ENCODE measurements at places on chromosomes 3 and 15.

DNA sequence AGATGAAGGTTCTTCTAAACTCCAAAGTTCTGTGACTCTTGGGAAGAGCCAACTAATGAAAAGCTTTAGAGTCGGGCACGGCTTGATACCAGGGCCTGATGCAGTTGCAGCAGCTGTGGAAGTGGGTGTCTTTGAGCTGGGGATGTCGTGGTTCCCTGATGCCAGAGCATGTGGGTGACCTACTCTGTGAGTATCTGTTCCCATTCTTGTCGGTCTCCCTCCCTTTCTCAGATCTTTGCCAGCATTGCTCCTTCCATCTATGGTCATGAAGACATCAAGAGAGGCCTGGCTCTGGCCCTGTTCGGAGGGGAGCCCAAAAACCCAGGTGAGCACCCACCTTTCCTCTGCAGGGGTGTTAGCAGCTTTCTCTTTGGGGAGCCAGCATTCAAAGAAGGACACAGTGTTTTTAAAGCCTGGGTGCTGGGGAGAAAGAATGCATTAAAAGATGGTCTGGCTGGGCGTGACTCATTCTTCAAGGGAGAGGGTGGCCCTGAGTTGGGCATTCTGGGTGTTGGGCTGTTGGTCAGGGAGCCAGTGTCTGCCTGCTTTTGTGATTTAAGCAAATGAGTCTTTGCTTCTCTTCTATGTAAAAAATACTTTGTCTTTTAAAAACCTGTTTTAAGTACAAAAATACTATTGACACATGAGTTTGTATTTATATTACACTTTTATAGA, 13.2 kb upstream of the PODXL2 start:
- DNase-seq = no peak

- DNase-seq = no peak
Measured at GRCh38 chr3:24506966-24507775, 12.5 kb upstream of the THRB start.

DNA sequence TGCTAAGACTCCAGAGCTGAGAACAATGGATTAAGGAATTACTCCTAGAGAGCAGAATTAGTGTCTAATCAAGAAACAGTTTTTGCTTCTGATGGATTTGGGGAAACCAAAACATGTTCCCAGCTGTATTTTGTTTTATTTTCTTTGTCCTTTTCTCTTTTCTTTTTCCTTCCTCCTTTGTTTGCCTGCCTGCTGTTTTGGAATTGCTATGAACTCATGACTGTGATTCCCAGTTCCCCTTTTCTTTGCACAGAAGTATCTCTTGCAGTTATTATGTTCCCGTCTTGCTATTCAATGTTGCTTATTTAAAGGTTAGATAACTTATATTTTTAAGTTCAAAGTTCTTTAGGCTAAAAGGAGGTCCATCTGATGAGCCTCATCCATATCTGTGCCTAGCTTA, 77.0 kb upstream of the GBE1 start:
- DNase-seq = peak; percentile 59

GRCh38 chr15:99137111-99137546, 32.2 kb downstream of the SYNM start:
- no peak for DNase-seq

- no peak for DNase-seq
Measured at GRCh38 chr3:173465112-173465511, 67.6 kb downstream of the NLGN1 start.

DNA sequence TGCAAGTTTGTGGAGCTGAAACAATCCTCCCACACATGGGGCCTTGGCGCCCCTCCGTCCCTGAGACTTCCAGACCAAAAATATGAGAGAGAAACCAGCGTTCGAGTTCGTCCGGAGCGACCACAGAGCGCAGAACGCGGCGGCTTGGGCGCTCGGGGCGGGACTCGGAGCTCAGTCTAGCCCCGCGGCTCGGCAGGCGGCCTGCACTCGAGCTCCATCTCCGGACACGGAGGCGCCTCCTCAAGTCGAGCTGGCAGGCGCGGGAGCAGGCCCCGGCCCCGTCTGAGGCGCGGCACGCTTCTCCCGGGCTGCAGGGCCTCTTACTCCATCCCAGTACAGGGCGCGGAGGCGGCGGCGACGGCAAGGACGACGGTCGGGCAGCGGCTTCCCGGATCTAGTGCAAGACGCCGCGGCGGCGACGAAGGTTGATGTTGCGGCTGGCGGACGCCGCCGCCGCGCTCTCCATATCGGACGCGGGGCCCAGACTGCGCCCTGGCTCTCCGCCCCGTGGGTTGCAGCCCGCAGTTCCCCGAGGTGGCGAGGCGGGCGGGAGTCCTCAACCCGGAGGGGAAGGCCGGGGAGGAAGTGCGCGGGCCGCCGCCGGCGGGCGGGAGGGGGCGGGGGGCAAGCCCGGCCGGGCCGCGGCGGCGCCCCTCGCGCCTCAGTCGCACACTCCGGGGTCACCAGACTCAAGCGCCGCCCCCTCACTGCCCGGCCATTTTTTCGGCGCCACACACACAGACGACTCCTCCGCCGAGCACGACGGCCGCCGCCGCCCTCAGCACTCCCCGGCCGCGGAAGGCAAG, 674 bp downstream of the MSL2 start:
- DNase-seq = peak; percentile 60

GRCh38 chr3:94822298-94822697, 759.4 kb downstream of the NSUN3 start:
- no peak for DNase-seq

- no peak for DNase-seq
Measured at GRCh38 chr15:89753855-89754254, 2.8 kb upstream of the MESP1 start.

DNA sequence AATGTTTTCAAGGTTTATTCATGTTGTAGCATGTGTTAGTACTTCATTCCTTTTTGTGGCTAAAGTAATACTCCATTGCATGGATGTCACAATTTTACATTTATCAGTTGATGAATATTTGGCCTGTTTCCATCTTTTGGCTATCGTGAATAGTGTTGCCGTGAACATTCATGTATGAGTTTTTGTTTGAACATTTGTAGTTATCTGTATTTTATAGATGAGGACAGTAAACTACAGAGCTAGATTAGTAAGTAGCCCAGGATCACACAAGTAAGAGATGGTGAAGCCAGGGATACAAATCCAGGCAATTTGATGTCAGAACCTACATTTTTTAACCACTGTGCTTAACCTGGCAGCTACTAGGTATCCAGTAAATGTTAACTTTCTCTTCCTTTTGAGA, 63.2 kb downstream of the ASTE1 start:
- DNase-seq = no peak

- no peak for DNase-seq
Measured at GRCh38 chr3:13524979-13525669, 23.8 kb upstream of the FBLN2 start.

GRCh38 chr3:105647047-105647446, 221.8 kb downstream of the CBLB start:
- DNase-seq = no peak

GRCh38 chr3:95401693-95402092, 1338.8 kb downstream of the NSUN3 start:
- no peak for DNase-seq
